ENCODE measurements at places on chromosomes 7 and 10.

GRCh38 chr7:134962270-134962780 lies 24.0 kb upstream of the AGBL3 start:
- no peak for DNase-seq

DNA sequence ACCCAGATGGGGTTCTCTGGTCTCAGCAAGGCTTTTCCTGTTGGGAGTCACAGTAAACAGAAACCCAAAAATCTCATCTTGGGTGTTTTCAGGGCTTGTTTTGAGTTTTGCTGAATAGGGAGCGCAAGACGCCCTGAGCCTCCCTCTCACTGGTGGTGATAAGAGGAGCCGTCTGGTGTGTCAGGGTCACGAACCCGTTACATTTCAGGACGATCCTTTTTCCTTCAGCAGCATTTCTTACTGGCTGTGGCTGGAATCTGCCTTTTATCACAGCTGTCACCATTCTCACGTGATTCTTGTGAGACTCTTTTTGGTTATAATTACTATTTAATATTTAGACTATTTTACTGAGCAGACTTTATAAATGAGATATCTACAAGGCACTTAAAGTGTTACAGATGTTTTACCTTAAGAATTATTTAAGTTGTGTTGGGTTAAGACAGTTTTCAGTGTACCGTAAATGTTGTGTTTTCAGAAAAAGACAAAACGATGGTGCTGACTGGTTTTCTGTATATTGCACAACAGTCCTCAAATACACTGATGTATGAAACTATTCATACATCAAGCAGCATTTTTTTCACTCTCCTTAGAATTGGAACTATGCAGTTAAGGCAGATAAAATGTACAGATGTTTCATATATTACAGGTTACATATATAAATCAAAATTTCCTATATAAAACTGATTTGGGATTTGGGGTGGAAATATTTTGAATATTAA lies 2.2 kb upstream of the GET4 start:
- no peak for DNase-seq

DNA sequence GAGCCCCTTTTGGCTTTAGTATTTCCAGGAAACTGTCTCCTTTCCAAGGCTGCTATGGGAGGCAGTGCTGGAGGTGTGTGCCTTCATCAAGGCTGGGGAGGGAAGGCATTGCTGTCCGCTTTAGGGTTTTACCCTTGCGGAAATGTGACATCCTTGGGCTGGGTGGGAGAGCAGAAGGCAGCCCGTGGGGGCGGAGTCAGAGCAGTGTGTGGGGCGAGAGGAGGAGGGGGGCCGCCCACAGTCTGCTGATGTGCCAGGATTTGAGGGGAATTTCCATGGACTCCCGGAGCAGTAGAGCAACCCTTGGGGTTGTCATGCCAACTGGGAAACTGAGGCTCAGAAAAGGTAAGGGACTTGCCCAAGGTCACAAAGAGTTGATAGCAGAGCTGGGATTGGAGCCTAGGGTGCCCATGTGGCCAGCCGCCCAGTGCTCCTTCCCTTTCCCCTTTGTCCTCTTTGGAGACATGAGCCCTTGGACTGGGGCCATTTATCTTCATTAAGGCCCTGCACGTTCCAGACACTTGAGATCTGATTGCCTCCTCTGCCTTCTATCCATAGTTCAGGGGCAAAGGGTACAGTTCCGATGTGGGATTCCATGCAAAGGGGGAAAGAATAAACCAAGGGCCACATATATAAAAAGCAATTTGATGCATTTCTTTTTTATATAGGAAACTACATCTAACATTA lies 22.2 kb downstream of the TSPAN15 start:
- DNase-seq = no peak

DNA sequence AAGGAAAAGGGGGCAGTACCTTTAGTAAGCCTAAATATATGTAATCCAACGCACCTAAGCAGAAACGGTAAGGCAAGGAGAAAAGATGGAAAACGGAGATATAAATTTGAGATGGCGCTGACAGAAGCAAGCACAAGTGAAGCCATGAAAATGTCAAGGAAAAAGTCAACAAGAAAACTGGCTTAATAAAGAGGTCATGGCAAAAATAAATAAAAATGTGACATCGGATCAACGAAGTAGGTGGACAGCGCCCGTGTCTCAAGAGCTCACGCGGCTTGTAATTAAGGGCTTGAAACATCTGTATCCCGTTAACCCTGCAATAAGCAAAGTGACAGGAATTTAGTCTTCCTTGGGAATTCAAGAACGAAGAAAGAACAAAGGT lies 611 bp downstream of the NDUFA5 start:
- DNase-seq = no peak

- DNase-seq = no peak
These were observed 26.5 kb downstream of the ACSM6 start for GRCh38 chr10:95220539-95220938.

GRCh38 chr7:36712015-36712414 lies 12.3 kb downstream of the AOAH start:
- no peak for DNase-seq

GRCh38 chr7:95245828-95246500 lies 78.4 kb downstream of the PON1 start:
- no peak for DNase-seq

All from naive thymus-derived CD4-positive, alpha-beta T cell (primary cell).